Stimulated activated CD4-positive, alpha-beta T cell treated with anti-CD3 and anti-CD28 coated beads, Interleukin-15, amount 100 ng/mL, for 1 hour (primary cell): ENCODE measurements at places on chromosomes 4 and X.

DNA sequence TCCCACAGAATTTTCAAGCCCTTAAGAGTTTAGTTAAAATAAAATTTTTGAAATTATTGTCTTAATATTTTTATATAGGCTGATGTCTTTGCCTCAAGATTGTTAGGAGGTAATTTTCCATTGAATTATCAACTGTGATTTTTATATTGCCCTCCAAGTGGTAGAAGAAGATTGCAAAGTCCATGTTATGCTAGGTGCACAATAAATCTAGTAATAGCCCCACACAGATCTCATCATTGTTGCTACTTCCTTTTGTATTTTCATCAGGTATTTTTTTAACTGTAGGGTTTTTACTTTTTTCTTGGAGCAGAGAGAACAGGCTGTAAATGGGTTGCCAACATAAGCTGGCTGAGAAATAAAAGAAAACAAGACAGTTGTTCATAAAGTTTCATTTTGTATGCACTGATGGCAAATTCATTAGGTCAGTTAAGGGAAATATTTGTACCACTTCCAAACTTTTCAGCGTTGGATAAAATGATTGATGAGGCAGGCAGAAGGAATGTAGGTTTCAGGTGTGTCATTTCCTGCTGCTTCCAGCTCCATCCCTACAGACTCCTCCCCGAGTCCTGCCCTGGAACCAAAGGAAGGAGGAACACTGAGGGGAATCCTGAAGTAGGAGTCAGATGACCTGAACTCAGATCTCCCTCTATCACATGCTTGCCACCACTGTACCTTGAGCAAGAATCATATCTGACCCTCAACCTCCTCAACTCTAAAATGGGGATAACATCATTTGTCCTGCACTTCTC is 105.5 kb downstream of the PRRG1 start:
- no peak for DNase-seq

GRCh38 chrX:94123062-94123461 is 449.1 kb downstream of the FAM133A start:
- no peak for DNase-seq

DNA sequence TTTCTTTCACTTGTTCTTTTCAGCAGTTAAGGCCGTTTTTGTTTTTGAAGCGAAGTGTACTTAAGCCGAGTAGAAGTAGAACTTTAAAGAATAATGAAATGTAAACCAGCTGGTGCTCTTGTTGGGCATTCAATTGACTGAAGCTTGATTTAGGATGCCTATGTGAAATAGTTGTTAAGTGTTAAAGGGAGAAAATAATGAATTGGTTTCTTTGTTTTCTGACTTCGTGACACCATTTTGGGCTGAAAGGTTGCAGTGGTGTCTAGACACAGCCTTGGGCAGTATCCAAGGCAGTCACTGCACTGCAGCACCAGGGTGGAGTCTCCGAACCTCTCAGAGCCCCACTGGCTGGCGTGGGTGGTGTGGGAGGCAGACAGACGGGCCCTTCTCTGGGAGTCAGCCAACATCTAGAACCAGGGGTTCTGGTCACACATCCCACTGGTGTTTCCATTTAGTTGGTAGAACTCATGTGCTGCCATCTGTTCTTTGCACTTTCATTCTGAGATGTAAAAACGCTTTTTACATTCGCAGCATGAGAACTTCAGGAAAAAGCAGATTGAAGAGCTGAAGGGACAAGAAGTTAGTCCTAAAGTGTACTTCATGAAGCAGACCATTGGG is 3.5 kb downstream of the UCHL1 start:
- DNase-seq, result no peak

GRCh38 chr4:119211867-119212233 is 663 bp upstream of the USP53 start:
- no peak for DNase-seq

DNA sequence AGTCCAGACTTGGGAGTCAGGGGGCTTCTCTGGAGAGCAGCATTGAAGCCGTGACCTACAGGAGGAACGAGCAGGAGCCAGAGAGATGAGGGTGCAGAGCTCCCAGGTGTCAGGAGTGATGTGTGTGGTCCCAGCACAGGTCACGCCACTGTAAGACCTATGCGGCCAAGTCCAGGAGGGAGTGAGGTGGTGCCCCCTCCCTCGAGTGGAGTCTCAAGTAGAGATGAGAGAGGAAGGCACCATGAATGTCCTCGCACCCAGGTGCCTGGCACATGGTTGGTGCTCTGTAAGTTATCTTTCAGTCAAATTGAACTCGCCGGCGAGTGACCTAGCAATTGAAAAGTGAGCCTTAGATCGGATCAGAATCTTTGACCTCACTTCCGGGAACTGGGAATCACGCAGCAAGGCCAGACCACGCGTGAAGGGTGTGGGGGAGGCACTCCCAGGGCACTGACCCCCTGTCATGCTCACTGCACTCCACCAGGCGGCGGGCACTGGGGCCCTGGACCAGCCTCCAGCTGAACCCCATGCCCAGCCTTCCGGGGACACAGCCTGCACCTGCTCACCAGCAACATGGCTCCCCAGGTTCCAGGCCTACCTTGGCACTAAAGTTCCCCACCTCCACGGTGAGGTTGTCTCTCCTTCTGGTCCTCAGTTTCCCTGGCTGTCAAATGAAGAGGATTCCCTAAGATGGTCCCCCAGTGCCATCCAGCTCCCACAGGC is 127.4 kb downstream of the HMX1 start:
- no peak for DNase-seq

DNA sequence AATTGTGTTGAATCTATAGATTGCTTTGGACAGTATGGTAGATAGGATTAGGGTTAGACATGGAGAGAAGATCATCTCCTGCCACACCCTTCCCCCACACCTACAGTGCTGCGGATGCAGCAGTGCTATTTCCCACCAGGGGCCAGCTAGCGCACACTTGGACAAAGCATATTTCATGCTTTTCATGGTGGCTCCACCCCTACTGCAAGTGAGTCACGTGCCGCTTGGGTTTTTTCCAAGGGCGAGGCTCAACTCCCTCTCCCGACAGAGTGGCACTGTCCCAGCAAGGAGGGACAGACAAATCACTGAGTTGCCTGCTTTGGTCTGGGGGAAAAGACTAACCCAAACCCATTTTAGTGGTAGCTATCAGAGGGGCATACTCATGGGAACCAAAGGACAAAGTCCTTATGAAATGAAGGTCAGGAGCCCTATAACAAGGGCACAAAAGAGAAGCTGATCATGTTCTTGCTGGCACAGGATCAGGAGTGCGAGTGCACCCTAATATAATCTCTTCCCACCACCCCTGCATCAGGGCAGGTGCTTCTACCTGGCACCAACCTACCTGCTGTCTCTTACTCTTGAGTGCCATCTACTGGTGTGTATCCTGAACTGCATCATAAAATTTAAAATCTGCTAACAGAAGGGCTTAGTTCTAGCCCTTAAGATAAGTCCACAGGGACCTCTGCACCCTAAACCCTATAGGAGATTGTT is 55.1 kb upstream of the PGAM4 start:
- DNase-seq, result no peak

DNA sequence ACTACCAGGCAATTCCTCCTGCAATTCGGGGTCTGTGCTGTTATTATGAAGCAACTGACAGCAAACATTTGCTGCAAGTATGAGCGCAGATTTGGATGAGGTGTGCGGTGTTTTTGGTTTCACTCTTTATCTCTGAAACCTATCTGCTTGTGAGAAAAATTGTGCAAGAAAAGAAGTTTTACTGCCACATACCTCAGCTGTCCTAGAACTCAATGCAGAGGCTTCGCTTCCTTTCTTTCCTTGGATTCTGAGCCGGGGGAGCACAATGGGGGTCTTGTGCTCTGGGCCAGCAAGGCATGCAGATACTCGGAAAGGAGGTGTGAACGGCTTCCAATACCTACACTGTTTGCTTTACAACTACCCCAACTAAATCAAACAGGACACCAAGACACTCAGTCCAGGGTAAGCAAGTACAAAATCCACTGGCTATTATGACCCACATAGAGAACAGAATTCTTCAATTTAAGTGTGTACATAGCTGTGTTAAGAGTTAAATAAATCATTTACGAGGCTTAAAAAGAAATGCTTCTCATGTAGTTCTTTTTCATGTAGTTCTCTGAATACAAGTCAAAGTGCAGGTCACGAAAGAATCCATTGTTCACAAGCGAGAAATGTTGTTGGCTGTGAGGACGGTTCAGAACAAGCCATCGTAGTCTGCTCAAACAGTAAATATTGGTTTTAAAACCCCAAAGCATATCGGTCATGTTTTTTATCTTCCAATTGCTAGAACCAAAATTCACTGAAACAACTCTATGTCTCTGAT is 1.1 kb downstream of the SORBS2 start:
- DNase-seq, result no peak

GRCh38 chrX:19372547-19373331 is 29.0 kb downstream of the PDHA1 start:
- no peak for DNase-seq

GRCh38 chrX:9285342-9285771 is 179.5 kb upstream of the TBL1X start:
- no peak for DNase-seq

GRCh38 chr4:88240297-88240714 is 44.1 kb downstream of the PPM1K start:
- no peak for DNase-seq

DNA sequence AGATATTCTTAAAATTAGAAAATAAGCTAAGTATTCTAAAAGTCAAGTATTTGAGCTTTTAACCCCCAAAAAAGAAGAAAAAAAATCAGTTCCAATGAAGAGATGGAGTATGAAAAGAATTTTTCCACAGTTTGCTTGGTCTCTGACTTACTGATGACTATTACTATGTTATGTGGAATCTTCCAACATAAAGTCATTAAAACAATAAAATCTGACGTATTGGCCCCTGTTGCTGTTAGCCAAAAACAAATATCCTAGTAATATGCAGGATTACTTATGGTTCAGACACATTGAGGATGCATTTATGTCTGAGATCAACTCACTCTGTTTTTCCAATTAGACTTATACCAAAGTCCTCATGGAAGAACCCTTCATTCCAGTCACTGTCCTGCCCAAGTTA is 517.2 kb upstream of the ADGRL3 start:
- no peak for DNase-seq

DNA sequence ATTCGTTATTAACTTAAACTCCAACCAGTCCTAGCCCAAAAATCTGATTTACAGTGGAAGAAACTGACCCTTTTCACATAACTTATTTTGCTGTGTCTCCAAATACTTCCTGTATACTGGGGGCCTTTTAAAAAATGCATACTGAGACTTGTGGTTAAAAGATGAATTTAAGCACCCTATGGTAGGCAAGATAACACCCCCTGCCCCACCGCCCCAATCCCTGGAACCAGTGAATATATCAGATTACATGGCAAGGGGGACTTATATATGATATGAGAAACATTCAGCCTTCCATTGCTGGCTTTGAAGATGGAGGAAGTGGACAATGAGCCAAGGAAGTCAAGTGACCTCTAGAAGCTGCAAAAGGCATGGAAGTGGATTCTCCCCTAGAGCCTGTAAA is 3.1 kb upstream of the CLCN3 start:
- DNase-seq, result no peak

DNA sequence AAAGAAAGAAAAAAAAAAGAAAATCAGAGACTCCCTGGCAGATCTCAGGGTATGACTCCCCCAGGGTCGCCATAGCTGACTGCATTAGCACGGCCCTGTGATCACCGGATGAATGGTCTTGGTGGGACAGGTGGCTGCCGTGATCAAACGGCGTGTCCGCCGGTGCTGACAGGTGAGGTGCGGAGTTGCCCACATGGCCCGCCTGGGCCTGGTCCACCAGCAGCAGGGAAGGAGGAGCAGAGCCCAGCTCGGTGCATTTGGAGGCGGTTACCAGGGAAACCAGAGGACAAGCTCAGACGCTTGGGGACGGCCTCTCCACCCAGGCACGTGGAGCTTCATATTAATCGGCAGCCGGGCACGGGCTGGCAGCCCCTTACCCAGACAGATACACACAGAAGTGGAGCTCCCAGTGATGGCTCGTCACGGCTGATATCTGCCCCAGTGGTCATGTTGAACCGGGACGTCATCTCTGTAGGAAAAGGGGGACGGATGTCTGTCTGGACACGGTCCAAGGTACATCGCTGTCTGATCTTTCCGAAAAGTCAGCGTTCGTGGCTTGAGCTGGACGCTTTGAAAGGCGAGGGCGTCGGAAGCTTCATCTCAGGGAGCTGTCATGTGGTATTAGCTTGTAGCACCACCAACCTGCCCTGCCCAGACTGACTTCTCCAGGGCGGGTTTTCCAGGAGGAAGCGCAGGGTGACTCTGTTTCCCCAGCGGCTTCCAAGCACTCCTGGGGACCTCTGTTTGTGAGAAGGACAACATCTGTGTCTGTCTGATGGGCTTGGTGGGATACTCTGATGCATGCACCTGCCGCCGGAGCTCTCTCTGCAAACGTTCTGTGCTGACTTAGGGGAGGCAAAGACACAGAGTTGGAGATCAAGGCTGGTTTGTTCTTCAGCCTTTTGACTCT is 180.7 kb downstream of the CRLF2 start:
- DNase-seq, result no peak

- DNase-seq, result no peak
These were observed 585.7 kb upstream of the PABPC4L start for GRCh38 chr4:134787315-134787714.

DNA sequence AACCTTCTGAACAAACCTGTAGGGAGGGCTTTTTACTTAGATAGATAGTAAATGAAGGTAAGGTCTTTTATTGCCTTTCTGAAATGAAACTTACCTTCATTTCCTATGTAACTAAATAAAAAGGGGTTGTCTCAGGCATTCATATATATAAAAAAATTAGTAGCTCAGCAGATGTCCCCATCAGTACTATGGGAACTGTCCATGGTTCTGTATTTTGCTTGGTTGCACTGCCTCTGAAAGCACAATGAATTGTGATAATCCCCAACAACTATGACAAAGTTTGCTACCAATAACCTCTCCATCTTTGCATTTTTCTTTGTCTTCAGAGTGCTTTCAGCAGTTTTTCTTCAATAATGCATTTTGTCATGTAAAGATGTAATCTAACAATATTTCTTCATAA is 222.4 kb downstream of the SLIT2 start:
- no peak for DNase-seq

DNA sequence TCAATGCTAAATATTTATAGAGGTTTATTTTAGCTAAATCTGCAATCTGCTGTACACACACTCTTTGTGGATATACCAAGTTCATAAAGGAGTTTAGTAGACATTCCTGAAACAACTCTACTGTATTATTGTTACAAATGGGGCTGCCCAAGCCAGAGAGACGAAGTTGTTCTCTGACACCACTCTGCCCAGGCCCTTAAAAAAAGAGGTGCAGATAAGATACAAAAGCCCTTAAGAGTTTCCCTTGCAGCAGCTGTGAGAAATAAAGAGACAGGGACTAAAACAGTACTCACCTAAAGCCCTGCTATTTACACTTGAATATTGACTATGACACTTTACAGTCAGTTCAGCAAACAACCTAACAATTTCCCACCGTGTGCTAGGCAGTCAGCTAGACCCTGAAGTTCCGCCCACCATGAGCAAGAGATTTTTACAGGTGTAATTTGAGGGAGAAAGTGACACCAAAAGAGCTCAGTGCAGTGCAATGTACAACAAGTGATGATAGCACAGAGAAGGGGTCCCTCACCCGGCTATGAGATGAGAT is 191.7 kb downstream of the PRDM5 start:
- no peak for DNase-seq

GRCh38 chrX:21738210-21738949 is 19.5 kb downstream of the SMPX start:
- no peak for DNase-seq
